Stimulated activated CD8-positive, alpha-beta memory T cell treated with anti-CD3 and anti-CD28 coated beads, Interleukin-15, amount 100 ng/mL, for 24 hours (primary cell): ENCODE measurements at places on chromosomes 7 and 10.

DNA sequence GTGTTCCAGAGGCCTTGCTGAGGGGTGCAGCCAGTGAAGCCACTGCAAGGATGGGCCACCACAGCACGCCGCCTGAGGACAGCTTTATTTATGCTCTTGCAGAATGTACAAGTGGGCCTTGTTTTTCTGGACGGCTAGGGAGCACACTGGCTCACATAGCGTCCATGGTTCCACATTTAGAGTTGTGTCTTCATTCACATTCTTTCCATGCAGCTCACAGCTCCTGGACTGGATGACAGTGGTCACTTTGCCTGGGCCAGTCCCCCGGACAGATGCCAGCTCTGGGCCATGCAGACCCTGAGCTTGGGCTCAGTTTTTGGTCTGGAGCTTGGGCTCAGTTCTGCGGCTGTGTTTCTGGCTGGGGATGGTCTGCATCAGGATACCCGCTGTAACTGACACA, 2.6 kb upstream of the C10orf71 start:
- no peak for DNase-seq

DNA sequence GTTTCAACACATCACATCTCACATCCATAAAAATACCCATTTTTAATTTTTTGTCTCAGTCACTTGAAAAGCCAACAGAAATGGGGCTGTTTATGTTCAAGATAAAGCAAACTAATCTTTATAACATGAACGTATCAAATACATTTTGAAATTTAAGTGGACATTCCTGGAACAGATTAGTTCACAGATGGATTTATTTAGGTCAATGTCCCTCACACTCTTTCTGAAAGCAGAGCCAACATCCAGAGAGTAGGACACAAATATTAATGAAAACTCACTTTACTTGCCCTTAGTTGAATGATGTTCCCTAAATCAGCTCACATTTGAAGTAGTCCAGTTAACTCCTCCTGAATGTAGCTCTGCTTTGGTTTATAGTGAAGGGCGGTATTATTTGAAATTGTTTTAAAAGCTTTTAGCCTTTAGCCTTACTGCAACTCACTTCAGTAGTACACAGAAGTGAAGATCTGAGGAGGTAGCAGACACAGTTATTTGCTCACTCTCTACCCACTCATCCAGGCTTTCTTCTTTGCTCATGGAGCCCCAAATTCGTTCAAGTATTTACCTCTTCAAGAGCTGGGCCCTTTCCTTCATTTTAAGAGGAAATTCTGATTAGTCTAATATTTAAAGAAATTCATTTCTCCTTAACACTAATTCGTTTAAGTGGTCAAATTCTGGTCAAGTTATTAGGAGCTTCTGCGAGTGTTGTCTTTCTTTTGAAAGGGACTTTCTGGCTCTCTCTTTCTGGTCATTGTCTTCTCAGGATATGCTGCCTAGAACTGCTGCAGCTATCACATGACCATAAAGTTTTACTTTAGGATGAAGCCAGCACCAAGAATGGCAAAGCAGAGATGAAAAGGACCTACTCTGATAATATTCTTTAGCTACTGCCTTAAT, 180.6 kb upstream of the AGR3 start:
- DNase-seq = no peak

DNA sequence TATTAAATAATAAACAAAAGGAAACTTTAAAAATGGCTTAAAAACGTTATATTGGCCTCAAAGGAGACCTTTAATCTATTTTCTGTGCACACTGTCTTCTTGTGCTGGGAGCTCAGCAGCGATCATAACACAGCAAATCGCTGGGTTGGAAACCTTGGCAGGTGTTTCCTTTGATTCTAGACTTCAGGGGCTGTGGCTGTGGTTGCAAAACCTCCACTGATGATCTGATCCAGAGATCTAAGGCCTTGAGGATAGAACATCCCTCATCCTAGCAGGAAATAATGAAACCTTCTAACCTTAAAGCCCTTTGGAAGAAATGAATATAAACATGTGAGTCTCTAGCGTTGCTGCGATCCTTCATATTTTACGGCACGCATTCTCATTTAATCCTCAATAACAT, 29.8 kb downstream of the CDHR3 start:
- DNase-seq = no peak

GRCh38 chr7:94313926-94314325, 80.8 kb upstream of the COL1A2 start:
- DNase-seq = no peak

DNA sequence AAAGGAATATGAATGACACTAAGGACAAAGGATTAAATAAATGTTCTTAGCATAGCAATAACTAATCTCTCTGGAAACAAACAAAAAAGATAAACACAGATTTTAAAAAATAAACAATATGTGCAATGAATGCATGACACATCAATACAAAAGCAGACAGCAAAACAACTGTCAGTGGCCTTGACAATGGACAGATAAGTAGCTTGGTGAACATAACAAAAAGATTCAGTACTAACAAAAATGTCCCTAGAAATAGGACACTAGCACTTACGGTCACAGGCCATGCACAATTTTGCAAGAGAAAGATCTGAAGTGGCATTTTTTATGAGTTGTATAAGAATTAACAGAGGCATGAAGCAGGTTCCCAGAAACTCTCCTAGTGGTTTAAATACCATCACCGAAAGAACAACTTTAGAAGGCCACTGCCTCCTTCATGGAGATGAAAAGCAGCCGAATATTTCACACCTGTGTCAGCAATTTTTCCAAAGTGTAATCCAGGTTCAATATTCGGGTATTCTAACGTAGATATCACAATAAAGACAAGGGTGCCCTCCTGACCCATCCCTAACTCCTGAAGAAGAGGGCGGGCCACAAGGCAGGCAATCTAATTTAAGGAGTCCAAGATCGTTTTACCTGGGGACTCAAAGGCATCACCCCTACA, 231.3 kb upstream of the MKLN1 start:
- no peak for DNase-seq

DNA sequence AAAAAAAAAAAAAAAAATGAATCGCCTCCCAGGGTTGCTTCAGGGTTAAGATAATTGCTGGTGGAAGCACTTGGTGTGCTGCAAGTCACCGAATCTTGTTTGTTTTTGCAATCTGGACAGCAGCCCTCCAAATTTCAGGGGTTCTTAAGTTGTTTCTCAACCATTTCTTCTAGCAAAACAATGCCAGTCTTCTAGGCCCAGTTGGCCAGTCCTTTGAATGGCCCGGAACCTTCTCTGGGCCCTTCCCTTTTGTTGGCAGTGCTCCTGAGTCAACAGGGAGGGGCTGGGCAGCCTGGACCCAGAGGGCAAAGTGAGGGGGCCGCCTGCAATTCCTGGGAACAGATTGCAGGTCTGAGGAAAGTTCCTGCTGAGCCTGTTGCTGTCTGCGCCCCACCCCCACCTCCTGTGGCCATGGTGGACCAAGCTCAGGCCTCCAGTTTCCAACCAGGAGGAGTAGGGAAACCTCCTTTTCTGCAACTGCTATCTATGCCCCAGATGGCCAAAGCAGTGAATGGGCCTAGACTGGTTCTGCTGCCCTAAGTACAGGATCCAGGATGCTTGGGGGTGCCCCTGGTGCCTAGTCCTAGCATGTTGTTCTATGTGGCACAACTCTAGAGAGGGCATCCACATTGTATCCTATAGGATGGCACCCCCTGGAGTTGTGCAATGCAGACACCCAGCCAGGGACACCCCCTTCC, 31.4 kb upstream of the PDCD4 start:
- no peak for DNase-seq

GRCh38 chr10:17905491-17905890, 46.2 kb upstream of the SLC39A12 start:
- no peak for DNase-seq

DNA sequence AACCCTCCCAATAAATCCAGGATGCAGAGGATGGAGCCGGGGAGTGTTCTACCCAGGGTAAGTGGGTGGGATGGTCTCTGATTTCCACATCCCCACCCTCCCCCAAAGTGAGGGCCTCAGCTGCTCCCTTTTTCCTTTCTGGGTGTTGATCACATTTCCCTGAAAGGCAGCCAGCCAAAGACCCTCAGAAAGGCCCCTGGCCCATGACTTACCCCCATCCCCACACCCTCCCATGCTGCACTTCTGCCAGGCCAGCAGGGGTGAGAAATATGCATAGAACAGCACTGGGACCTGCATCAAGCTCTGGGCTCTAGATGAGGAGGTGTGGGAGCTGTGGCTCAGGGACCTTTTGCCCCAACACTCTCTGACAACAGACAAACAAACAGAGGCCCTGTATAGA, 927.3 kb upstream of the ZNF722 start:
- no peak for DNase-seq

DNA sequence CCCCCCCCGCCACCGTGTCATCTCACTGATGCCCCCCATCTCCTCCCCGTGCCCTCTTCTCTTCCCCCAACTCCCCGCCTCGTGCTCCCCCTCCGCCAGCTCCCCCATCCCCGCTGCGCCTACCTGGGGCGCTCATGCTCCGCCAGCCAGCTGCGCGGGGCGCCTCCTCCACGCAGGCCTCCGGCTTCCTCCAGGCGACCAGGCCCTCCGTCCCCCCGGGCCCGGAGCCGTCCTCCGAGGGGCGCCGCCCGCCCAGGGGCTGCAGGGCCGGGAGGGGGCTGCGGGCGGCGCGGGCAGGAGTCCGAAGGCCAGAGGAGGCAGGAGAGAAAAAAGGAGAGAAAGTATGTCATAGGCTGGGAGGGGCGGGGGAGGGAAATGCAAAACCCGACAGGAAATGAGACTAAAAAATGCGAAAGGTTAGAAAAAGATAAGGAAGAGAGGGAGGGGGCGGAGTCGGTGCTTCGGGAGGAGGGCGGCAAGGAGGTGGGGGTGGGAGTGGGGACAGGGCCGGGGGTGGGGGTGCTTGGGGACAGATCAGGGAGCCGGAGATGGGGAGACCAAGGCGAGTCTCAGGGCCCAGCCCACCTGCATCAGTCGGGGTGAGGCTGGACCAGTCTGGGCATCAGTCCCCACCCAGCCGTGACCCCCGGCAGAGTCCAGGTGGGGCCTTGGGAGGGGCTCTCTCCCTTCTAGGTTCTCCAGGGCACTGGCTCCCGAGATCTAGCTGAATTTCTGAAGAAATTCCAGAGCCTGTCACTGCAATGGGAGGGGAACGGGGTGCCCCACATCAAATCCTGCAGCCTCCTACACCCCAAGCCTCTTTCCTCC, at the start of gene CARD11:
Gene CARD11, minus strand, starts transcription at position 324 of the 828 bp plus-strand sequence. CDS start 85,361 bp downstream, outside the sequence.
- DNase-seq = no peak

DNA sequence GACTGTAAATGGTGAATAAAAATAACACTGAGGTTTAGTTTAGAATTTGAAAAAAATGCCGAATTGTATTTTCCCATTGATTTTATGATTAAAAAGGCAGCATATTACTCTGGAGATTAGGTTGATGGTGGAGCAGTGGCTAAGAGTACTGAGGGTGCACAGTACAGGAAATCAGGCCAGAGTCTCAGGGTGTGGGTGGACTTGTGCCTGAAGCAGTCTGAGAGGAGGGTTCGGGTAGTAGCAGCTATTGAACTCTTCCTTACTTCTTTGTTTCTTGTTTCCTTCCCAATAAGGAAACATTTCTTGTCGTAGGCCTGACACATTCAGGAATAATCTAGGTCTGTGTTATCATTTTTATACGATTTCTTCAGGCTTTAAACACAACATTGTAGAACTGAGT, 319.0 kb upstream of the MBL2 start:
- no peak for DNase-seq

DNA sequence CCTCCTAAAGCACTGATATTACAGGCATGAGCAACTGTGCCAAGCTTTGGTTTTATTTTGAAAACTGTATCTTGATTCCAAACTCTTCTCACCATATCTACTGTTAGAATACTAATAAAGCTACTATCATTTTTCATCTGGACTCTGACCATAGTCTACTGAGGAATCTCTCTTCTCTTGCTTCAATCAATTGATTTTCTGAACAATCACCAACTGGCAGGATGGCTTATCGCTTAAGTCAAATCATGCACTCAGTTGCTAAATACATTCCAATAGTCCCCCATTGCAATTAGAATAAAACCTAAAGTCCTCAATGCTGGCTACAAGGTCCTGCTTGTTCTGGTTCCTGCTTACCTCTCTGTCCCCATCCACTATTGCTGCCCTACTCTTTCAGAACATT, 2.3 kb upstream of the APBB1IP start:
- no peak for DNase-seq

DNA sequence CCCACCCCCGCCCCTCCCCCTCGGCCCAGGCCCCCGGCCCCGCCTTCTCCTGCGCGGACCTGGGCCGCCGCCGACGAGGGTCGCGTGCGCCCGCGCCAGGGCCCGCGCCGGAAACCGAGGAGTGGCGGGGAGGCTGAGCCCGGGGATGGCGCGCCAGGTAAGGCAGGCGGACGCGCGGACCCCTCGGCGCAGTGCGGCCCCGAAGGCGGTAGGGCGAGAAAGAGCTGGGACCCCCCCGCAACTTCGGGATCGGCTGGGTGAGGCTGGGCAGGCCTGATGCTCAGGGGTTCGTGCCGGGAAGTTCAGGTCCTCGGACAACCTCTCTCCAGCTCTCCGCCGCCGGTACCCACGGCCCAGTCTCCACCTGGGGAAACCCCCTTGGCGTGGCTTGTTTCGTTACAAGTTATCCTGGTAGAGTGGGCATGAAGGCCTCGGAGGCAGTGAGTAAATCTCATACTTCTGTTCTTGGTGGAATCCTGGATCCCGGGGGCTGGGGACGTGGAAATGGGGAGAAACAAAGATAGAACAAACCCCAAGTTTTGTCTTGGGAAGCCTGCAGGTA, 58.4 kb downstream of the ZNF467 start:
- no peak for DNase-seq

DNA sequence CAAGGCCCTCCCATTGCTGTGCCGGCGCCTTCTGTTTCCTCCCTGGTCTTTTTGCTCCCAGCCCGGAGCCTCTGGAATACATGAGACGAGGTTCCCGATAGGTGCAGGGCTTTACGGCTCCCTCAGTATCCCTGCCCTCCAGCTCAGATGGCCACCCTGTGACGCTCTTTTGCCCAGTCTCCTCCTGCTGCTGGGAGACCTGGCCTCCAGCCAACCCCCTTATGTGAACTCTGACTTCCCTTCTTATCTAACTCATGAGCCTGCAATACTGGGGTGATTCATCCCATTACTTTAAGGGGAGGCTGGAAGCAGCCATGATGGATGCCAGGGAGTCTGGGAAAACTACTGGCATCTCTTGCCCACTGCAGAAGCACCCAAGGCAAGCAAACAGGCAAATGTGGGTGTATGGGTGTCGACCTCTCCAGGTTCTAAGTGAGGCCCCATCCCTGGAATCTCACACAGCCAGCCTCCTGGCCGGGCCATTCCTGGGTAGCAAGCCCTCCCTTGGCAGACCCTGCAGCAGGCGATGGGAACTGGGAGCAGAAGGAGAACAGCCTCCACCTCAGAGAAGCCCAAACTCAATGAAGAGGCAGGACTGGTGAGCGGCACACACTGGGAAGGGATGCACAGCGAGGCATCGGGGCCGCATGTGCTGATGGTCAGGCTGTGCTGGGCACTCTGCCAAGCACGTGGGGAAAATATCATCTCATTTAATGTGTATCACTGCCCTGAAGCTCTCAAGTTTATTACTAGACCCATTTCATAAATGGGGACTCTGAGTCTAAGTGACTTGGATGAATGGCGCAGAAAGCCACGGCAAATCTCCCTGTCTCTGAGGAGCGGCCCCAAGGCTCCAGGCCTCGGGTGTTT, 97.5 kb downstream of the FAM53B start:
- no peak for DNase-seq

DNA sequence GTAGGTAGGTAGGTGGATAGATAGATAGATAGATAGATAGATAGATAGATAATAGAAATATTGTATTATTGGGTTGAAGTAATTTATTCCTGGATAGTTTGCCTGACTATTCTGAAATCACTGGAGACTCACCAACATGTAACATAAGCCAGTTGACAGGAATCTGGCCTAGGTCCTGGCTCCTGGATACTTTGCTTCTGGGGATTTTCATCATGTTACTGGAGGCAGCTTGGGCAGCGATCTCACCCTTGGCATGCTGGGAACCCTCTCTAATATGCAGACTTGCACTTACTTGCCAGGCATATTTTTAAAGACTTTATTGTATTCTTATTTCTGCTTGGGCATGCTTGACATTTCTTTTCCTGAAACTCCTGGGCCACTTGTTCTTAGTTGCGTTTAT, 709.1 kb upstream of the FZD8 start:
- no peak for DNase-seq
